ENCODE measurements at places on chromosomes 12 and 14.

- DNase-seq: no peak
Observed at GRCh38 chr14:69086537-69086936, 66.4 kb downstream of the DCAF5 start.

DNA sequence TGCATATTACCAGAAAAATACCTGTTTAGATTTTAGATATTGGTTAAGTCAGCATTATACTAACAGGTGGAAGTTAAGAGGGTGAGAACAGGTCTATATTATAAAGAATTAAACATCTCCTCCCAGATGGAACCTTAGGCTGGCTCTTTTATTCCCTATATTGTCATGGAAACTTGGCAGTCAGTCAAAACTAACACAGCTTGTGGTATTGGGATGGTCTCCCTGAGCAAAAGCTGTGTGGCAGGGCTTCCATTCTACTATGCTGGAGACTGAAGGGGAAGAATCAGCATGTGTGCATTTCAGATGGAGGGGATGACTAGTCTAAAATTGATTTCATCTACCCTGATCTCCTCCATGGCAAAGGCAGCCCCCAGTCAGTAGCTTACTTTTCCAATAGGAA lies 66.7 kb downstream of the SMOC1 start:
- no peak for DNase-seq

DNA sequence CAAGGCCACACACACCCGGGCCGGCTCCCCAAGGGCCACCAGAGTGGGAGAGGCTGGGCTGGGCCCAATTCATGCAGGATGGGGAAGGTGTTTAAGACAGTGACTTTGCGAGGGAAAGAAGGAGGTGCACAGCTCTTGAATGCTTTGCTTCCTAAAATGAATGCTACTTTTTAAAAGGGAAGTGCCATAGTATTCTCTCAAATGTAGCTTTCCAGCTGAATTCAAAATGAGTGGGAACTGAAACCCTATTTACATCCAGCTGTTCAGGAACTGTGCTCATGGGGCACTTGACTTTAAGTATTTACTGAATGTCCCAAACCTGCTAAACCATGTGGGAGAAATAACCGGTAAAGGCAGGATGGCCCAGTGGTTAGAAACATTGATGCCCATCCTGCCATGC lies 7.6 kb downstream of the ITPK1 start:
- DNase-seq: no peak

GRCh38 chr14:45990252-45990651 lies 661.3 kb downstream of the RPL10L start:
- DNase-seq: no peak

- DNase-seq: no peak
Observed at GRCh38 chr14:73748858-73749357, 34.7 kb upstream of the PNMA1 start.
